ENCODE measurements at places on chromosomes 3 and 15.

DNA sequence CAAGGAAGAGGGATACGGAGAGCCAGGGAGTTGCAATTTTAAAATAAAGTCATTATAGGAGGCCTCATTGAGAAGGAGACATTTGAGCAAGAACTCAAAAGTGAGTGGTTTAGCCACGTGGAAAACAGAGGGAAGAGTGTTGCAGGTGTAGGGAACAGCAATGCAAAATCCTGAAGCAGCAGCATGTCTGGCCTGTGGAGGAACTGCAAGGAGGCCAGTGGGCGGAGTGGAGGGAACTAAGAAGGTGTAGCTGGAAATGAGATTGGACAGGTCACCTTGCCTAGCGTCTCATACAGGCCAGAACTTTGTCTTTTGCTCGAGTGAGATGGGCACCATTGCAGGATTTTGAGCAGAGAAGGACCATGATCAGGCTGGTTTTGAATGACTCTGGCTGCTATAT, 34.9 kb downstream of the SAXO2 start:
- no peak for DNase-seq

GRCh38 chr15:62828364-62828763, 214.2 kb upstream of the TPM1 start:
- no peak for DNase-seq

DNA sequence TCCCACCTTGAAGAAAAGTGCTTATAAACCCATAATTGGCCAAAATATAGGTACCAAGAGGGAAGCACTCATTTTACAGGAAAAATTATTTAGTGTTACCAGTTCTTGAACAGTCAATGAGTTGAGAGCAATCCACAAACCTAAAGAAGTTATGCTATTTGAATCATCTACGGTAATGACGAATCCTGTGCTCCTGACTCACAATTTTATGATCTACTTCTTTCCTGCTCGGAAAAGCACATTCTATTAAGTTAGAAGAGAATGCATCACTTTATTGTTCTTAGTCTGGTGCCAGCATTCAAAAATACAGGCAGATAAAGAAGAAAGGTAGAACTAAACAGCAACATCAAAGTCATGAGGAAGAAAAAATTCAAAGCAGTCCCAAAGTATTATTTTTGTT, 33.2 kb downstream of the CHRM5 start:
- no peak for DNase-seq

- DNase-seq, result no peak
Observed at GRCh38 chr3:129132097-129132866, 10.7 kb upstream of the RAB43 start.

DNA sequence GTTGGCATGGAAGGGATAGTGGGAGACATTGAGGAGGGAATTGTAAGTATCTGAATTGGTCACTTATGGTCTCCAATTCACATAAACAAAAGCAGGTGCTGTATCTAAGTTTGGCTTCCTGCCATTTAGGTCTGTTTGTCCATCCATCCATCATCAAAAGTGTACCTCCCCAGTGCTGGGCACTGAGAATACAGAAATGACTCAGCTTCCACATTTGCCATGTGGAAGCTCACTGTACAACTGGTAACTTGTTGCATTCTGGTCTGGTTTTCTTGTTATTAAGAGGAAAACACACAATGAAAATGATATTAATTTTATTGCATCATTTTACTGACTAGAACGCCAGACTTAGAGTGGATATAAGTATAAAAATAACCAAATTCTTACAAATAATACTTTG, 30.9 kb upstream of the MUC13 start:
- no peak for DNase-seq

GRCh38 chr3:47849186-47849698, 46.3 kb downstream of the DHX30 start:
- no peak for DNase-seq

GRCh38 chr3:176469694-176470205, 727.5 kb downstream of the TBL1XR1 start:
- DNase-seq, result no peak

DNA sequence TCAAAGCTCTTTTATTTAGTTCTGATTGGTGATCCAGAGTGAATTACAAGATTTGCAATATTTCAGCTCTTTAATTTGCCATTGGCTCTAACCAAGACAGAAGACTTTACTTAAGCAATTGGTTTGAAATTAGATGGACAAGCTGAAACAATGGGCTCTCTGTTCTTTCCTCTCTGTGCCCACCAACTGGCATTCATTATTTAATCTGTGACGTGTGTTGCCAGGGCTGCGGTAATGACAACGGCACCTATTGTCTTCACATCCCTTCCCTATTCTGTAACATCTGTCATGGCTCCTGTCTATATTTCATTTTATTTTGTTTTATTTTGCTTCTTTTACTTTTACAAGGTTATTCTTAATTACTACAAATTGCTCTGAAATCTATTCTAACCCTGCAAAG, 33.9 kb downstream of the PLD1 start:
- DNase-seq, result no peak

DNA sequence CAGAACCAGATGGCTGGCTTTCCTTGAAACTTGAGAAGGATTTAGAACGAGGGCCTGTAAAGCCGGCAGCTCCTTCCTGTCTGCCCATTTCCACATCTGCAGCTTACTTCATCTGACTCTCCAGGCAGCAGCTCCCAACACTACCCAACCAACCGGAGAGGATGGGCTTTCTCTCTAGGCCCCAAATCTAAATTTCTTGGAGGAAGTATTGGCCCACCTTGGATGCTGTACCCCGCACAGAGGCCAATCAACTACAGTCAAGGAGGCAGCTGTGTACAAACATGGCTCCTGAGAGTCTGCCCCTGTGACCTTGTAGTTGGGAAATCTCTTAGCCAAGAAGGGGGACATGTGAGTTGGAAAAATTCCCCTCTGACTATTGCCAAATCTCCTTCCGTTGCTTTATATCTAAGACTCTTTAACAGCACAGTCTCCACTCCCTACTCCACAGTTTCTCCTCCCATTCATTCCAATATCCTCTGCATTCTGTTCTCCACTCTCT, 8.0 kb upstream of the ACAP2 start:
- no peak for DNase-seq

DNA sequence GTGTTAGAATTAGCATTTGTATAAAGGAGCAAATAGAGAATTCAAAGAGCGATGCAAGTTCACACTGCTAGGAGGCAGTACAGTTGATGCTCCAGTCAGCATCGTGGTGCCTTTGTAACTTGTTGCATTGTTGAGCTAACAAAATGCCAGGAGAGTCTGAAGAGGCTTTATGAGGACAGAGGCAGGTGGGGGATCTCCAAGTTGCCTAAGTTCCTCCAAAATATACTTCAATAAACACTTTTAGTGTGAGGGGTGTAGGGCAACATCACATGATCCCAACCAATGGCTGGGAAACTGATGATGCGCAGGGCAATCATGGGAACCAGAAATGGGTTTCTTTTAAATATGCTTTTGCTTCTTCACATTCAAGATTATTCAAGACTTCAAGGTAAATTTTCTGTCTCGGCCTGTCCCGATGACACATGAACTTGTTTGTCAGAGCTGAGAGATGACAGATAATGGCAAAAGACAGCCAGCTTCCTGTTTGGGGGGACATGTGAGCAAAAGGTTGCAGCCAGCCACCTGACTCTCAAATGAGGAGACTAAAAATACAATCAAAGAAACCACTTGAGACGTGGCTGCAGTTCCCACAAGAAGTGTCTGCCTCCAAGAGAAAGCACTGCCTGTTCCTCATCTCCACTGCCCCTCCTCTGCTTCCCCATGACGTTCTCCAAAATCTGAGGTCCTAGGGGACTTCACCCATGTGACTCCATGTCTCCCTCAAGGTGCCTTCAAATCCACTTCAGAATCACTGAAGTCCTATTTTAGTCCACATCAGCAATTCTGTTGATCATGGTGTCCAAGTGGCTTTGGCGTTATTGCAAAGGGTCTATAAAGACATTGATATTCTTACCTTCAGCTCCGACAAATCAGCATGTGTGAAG, 39.3 kb downstream of the KLHL6 start:
- peak; percentile 26 for DNase-seq

- DNase-seq, result no peak
Observed at GRCh38 chr15:69893086-69893485, 204.6 kb downstream of the TLE3 start.

DNA sequence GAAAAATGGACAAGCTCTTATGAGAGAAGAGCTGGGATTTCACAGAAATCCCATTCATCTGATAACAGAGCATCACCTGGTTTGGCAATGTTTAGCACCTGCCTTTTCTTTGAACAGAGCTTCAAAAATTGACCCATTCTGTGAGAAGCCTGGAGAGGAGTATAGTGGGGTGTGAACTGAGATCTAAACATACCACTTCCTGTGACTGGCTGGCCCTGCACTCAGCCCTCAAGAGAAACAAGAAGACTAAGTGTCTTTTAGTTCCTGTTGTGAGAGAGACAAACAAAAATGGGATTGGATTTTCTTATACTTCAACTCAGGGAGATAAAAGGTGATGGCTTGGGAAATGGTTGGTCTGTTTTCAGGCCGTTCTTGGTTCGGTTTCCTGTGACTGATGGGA, 1060.2 kb downstream of the ROBO1 start:
- no peak for DNase-seq

- no peak for DNase-seq
Observed at GRCh38 chr3:146896711-146897110, 291.6 kb upstream of the PLSCR5 start.

- no peak for DNase-seq
Observed at GRCh38 chr3:64290864-64291263, 65.6 kb upstream of the PRICKLE2 start.

DNA sequence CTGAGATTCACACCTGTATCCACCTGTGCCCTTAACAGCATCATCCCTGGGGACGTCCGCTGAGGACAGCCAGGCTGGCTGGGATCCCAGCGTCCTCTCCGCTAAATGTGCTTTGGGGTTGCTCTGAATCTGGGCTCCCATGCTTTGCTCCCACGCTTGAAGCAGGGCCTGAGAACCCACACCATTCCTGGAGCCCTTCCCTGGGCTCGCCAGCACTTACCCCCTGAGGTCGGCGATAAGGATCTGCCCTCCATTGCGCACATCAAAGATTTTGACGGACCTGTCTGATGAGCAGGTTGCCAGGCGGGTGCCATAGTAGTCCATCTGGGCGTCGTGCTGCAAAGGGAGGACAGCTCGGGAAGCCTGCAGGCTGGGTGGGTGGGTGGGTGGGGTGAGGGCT, 5.8 kb downstream of the SEC13 start:
- no peak for DNase-seq

GRCh38 chr3:79253271-79253670, 514.5 kb downstream of the ROBO1 start:
- no peak for DNase-seq

- no peak for DNase-seq
Observed at GRCh38 chr15:99181545-99181971, 67.8 kb downstream of the TTC23 start.

DNA sequence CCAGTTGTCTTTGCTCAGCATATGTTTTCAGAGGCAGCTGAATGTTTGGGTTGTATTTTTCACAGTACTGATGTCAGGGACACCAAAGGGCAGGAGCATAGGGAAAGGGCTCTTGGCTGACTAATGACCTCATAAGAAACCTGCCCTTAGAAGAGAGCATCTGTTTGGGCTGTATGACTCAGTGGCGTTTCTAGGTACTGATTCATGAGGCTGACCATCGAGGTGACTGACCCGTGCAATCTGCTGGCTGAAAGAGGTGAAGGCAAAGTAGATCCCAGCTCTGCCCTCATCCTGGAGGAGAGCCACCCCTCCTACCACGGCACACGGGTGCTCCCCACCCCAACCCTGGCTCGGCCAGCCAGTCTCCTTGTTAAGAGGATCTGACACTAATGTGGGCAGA, 8.3 kb downstream of the LMCD1 start:
- DNase-seq, result no peak

GRCh38 chr15:48185529-48185928, 5.9 kb upstream of the CTXN2 start:
- DNase-seq, result no peak

DNA sequence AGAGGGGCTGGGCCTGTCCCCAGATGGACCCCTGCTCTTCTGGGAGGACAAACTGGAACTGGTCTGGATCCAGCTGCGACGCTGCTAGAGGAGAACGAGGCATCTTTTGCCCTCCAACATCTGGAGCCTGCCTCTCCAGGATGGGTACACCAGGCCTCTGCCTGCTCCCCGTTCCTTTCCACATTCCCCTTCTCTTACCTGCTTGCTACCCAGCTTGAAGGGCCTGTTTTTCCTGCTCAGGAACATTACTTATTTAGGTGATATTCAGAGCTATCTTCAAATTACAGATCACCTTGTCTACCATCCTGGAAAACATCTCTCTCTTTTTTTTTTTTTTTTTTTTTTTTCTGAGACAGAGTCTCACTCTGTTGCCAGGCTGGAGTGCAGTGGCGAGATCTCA, 64.0 kb downstream of the CHRD start:
- DNase-seq, result no peak

DNA sequence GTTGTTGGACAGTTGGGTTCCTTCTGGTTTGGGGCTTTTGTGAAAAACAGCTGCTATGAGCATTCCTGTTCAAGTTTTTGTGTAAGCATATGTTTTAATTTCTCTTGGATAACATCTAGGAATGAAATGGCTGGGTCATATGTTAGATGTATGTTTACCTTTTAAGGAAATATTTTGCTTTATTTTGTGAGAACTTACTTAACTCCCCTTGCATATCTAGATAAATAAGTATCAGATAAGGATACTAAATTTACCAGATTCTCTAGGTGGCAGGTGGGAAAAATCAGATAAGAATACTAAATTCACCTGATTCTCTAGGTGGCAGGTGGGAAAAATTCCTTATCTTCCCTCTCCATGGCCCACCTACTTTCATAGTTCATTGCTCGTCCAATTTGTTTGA, 1.1 kb upstream of the PLS1 start:
- no peak for DNase-seq

DNA sequence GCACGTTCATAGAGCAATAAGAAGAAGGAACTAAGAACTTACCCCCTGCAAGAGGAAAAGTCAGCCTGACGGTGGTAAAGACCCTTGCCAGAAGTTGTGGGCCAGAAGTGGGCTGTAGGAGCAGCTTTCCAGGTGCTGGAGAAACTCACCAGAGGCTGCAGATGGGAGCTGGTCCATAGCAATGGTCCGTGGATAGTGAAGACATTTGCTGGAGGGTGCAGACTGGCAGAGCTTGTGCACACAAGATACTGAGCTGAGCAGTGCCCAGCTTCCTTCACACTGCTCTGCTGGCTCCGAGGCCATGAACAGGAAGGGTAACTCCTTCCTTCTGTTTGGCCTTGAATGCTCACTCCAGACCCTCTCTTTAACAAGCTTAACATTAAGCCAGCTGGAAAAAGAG, 149.8 kb upstream of the BNIP2 start:
- no peak for DNase-seq

- DNase-seq, result no peak
Observed at GRCh38 chr3:143060906-143061305, 58.7 kb upstream of the CHST2 start.

DNA sequence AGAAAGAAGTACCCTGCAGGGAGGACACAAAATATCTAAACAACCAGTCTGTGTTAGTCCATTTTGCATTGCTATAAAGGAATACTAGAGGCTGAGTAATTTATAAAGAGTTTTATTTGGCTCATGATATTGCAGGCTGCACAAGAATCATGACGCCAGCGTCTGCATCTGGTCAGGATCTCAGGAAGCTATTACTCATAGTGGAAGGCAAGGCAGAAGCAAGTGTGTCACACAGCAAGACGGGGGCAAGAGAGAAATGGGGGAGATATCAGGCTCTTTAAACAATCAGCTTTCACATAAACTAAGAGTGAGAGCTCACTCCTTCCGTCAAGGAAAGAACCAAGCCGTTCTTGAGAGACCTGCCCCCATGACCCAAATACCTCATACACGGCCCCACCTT, 614.8 kb downstream of the ZIC1 start:
- no peak for DNase-seq
